ENCODE measurements at places on chromosomes 7 and 10. TPM values are rescaled to one million over a fixed set of nuclear protein-coding genes. Genes with fewer than 3 reads are reported as not detected.

- no peak for DNase-seq
- no peaks in the 10 kb centered on the region for H3K36me3 ChIP-seq
- H3K27me3 ChIP-seq: no peaks in the 10 kb centered on the region
- H3K27ac ChIP-seq: no peak overlapping the region
- no peak overlapping the region for H3K4me3 ChIP-seq
Measured at GRCh38 chr10:46217752-46218453, 68.9 kb upstream of the ANTXRL start.

Gene LEP
- total RNA-seq: not detected

DNA sequence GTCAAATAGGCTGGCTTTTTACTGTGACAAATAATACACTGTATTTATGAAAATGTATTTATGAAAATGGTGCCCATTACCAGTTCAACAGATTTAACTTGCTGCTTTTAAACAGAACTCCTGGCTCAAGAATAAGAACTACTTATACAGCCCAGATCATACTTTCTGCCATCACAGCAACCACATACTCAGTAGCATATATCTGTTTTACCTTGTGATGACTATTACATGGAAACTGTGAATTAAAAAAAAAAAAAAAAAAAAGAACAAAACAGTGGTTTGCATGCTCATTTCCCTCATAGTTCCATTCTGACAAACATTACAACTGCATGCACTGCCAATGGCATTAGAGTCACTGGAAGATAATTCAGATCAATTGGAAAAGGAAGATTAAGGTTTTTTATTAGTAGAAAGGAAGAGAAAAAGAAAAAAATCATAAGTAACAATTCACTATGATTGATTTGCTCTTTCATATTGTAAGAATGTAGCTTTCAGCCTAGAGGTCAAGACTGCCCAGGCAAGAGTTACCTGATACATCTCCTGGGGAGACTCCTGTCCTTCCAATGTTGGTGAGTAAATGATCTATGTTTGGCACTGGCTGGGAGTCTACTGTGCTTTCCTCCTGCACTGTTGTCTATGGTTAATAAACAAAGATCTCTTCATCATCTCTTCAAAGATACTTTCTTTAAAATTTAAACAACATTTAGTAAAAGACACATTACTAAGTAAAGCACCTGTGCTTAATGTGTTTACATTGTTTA, 132.8 kb downstream of the ARHGAP21 start:
- H3K4me3 ChIP-seq: no peak overlapping the region
- peaks cover 54% of the 10 kb centered on the region for H3K36me3 ChIP-seq
- no peaks in the 10 kb centered on the region for H3K4me1 ChIP-seq
- H3K27ac ChIP-seq: no peak overlapping the region

DNA sequence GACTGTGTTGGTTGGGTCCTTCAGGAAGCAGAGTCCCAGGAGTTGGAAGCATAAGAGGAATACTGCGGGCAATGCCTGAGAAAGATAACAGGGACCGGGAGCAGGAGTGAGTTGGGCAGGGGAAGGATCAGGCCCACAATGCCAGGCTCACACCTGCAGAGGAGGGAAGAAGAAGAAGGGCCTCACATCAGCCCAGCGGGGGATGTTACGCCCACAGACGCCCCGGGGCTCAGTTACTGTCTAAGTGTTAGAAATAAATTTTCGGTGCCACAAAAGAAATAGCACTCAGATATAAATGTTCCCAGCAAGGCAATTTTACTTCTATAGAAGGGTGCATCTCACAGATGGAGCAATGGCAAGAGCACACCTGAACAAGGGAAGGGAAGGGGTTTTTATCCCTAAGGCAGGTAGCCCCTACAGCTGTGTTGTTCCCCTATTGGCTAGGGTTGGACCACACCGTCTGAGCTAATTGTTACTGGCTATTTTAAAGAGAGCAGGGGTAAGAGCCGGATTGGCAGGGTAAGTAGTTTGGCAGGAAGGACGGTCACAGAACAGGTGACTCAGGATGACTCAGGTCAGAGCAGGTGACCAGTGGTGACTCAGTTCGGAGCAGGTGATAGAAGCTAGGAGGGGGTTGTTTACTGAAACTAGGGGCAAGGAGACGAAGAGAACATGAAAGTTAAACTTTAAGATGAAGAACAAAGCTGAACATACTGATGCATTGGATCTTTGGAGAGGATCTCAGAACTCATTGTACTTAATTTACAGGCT, at the start of gene NOS3:
Gene NOS3 (plus strand): TSS at position 602 of the 771 bp plus-strand sequence. CDS start 2,787 bp downstream, outside the sequence.
- H3K36me3 ChIP-seq: no peaks in the 10 kb centered on the region
- no peak within 1 kb of the TSS for H3K4me3 ChIP-seq
- peaks cover 4% of the 10 kb centered on the region for H3K4me1 ChIP-seq

DNA sequence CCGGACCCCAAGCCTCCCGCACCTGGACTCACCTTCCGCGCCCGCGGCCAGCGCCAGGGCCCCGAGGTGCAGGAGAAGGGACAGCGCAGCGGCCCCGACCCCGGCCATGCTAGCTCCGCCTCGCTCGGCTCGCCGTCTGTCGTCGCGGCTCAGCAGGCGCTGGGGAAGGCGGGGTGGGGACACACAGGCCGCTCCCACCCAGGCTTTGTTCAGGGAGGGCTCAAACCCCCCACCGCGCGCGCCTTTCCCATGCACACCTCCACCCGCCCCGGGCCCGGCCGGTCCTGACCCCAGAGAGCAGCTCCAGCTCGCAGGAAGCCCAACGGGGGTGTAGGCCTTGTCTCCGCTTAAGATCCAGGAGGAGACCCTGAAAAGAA, at the start of gene KCP:
Gene KCP (minus strand): TSS at position 141 of the 377 bp plus-strand sequence. CDS start 33 bp downstream, at position 108.
- H3K4me1 ChIP-seq: peaks cover 15% of the 10 kb centered on the region
- peak; percentile 90 for DNase-seq
- H3K36me3 ChIP-seq: no peaks in the 10 kb centered on the region
- H3K27ac ChIP-seq: peak within 1 kb of the TSS; percentile 85
- peak within 1 kb of the TSS; percentile 44 for H3K4me3 ChIP-seq

- no peaks in the 10 kb centered on the region for H3K4me1 ChIP-seq
- no peaks in the 10 kb centered on the region for H3K36me3 ChIP-seq
- no peak for DNase-seq
- no peaks in the 10 kb centered on the region for H3K27me3 ChIP-seq
- H3K4me3 ChIP-seq: no peak overlapping the region
- no peak overlapping the region for H3K27ac ChIP-seq
Measured at GRCh38 chr7:120725376-120726039, 132.4 kb downstream of the TSPAN12 start.

GRCh38 chr7:149228831-149229471, 10.5 kb upstream of the ZNF212 start:
- H3K4me1 ChIP-seq: no peaks in the 10 kb centered on the region
- no peak overlapping the region for H3K27ac ChIP-seq
- H3K4me3 ChIP-seq: no peak overlapping the region
- H3K36me3 ChIP-seq: no peaks in the 10 kb centered on the region

Gene PNLIP
- total RNA-seq: not detected

DNA sequence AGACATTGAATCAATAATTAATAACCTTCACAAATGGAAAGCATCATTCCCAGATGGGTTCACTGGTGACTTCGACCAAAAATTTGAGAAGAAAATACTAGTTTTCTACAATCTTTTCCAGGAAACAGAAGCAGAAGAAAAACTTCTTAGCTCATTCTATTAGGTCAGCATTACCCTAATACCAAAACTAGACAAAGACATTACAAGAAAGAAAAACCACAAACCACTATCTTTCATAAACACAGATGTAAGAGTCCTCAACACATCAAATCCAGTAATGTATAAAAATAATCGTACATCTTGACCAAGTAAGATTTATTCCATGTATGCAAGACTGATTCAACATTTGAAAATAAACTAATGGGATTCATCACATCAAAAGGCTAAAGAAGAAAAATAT, 64.0 kb upstream of the CDK1 start:
- no peak overlapping the region for H3K4me3 ChIP-seq
- no peak overlapping the region for H3K27ac ChIP-seq
- H3K4me1 ChIP-seq: no peaks in the 10 kb centered on the region
- DNase-seq: no peak

- H3K27ac ChIP-seq: no peak overlapping the region
- H3K27me3 ChIP-seq: no peaks in the 10 kb centered on the region
- H3K4me3 ChIP-seq: peak overlapping the region; percentile 19
- DNase-seq: peak; percentile 72
- H3K36me3 ChIP-seq: no peaks in the 10 kb centered on the region
Measured at GRCh38 chr7:90625562-90625961, 29.4 kb downstream of the CDK14 start.

- no peak for DNase-seq
- no peak overlapping the region for H3K27ac ChIP-seq
- no peak overlapping the region for H3K4me3 ChIP-seq
Measured at GRCh38 chr10:61211468-61211867, 241.7 kb downstream of the TMEM26 start.

DNA sequence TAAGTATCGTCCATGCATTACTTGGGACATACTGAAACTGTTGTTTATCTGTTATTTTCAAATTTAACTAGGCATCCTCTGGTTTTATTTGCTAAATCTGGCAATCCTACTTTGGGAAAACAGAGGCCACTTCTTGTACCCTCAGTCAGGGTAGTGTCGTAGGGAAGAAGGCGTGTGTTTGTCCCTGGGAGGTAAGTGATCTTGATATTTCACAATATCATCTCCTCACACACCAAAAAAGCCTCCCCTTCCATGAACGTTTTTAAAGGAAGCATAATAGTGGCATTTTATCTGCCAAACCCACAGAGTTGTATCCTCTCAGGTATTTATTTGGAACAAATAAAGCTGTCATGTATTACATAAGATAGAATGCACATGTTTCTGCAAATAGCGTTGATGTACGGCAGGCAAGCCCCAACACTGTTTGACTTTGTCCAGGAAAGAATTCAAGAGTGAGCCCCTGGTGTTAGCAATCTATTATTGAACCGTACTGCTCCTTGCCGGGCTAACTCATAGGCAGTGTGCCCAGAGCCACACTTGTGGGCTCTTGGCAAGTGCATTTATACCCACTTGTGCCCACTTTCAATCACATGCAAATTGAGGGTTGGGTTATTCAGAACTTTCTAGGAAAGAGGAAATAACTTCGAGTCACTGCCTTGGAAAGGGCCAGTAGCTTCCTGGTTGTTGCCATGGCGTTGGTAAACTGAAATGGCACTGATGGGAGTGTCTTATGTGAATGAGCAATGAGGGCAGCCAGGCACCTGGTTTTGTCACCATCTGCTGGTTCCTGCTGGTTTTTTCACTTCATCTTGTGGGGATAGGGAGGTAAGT, 266.0 kb downstream of the USP6NL start:
- H3K4me3 ChIP-seq: no peak overlapping the region
- no peaks in the 10 kb centered on the region for H3K36me3 ChIP-seq
- peak; percentile 54 for DNase-seq
- no peaks in the 10 kb centered on the region for H3K4me1 ChIP-seq
- no peak overlapping the region for H3K27ac ChIP-seq

DNA sequence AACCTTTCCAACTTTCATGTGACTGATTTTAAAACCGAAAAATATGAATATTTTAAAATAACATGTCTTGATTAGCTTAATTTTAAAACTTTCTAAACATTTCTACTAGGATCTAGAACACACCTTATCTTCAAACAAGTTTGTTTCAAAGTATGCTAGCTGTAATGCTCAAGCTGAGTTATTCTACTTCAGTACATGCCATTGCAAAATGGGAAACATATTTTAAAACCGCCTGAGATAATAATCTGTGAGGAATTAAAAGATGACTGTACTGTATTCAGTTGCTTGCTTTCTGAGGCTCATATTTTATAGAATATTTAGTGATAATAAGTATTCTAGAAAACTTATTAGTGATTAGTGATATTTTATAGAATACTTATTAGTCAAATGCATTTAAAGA, 99.6 kb downstream of the LMBR1 start:
- H3K27me3 ChIP-seq: no peaks in the 10 kb centered on the region
- no peaks in the 10 kb centered on the region for H3K4me1 ChIP-seq
- no peaks in the 10 kb centered on the region for H3K36me3 ChIP-seq
- DNase-seq: no peak

Gene CUL2
- 25.9 TPM for total RNA-seq

DNA sequence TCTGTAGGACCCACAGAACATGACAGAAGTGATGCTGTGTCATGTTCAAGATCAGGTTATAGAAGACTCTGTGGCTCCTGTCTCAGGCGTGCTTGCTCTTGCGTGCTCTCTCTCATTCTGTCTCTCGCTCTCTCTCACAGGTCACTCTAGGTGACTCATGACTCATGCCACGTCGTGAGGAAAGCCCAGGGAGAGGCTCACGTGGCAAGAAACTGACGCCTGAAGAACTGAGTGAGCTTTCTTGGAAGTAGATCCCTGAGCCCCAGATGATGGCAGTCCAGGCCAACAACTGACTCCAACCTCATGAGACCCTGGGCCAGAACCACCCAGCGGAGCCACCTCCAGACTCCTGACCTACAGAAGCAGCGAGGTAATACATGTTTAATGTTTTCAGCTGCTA, 103.3 kb downstream of the DNMBP start:
- H3K4me1 ChIP-seq: peaks cover 4% of the 10 kb centered on the region
- H3K4me3 ChIP-seq: no peak overlapping the region
- no peak overlapping the region for H3K27ac ChIP-seq

GRCh38 chr7:73683788-73684693, 644 bp downstream of the BUD23 start:
- H3K27ac ChIP-seq: no peak overlapping the region
- peaks cover 11% of the 10 kb centered on the region for H3K36me3 ChIP-seq
- peak overlapping the region; percentile 77 for H3K4me3 ChIP-seq
- no peak for DNase-seq
- H3K27me3 ChIP-seq: no peaks in the 10 kb centered on the region
- H3K4me1 ChIP-seq: peaks cover 4% of the 10 kb centered on the region

Gene CDHR1
- total RNA-seq: 1.1 TPM

- H3K27me3 ChIP-seq: no peaks in the 10 kb centered on the region
- H3K4me3 ChIP-seq: no peak overlapping the region
- no peaks in the 10 kb centered on the region for H3K4me1 ChIP-seq
- no peaks in the 10 kb centered on the region for H3K36me3 ChIP-seq
- H3K27ac ChIP-seq: no peak overlapping the region
Measured at GRCh38 chr10:4262449-4262848, 477.4 kb upstream of the KLF6 start.

Gene ACTL6B
- not detected for total RNA-seq
